Stimulated activated CD8-positive, alpha-beta memory T cell treated with anti-CD3 and anti-CD28 coated beads, Interleukin-7, amount 100 ng/mL, for 24 hours (primary cell): ENCODE measurements at places on chromosomes 7 and 10.

- no peak for DNase-seq
Measured at GRCh38 chr7:41107938-41108448, 594.9 kb downstream of the INHBA start.

GRCh38 chr7:938546-939185 is 15.8 kb downstream of the ADAP1 start:
- no peak for DNase-seq

DNA sequence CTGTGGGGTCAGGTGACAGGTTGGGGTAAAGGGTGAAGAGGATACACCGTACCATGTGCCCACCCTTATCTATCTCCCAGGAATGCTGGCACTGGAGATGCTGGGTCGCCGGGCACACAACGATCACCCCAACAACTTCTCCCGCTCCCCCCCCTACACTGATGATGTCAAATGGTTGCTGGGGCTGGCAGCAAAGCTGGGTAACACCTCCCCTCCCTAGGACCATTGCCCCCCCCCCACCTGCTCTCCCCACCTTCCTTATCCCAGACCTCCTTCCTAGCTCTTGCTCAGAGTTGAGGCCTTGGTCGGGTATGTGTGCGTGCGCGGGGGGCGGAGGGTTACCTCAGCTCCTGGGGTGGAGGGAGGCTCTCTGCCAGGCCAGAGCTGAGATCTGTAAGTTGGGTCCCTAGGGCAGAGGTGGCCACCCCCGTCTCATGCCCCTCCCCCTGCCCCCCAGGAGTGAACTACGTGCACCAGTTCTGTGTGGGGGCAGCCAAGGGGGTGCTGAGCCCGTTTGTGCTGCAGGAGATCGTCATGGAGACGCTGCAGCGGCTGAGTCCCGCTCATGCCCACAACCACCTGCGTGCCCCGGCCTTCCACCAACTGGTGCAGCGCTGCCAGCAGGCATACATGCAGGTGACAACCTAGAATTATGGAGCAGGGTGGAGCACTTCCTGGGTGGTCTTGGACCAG is 10.7 kb downstream of the NDST2 start:
- DNase-seq = no peak

- no peak for DNase-seq
Measured at GRCh38 chr10:74151879-74152722, 1.1 kb downstream of the ADK start.

GRCh38 chr7:98902523-98902922 is 24.2 kb downstream of the TRRAP start:
- DNase-seq = no peak

DNA sequence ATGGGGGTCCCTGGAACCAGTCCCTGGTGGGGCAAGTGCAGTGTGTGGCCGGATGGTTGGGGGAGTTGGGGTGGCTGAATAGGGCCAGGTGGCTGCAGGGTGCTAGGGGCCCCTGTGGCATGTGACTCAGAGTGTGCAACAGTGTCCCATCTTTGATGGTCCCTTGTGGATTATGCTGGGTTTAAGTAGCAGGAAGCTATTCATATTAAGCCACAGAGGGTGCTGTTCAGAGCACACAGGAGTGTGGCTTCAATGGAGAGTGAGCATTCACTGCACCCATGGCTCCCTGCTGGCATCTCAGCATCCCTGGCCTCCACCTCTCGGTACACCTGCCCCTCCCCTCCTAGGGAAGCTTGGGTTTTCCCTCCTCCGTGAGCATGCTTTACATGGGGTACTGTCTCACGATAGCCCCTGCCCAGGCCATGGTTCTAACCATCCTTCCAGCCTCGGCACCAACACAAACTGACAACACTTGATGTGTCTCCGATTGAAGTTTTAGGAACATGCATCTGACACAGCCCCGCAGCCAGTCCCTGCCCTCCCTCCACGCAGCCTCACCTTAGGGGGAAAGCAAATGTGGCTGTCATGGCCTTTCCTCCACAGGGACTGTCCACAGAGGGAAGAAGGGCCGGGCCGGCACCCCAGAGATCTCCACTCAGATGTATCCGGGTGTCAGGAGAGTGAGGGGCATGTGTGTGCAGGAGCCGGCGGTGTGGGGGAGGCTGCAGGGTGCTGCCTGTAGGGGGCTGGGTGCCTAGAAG is 30.4 kb upstream of the PPIF start:
- DNase-seq = no peak

DNA sequence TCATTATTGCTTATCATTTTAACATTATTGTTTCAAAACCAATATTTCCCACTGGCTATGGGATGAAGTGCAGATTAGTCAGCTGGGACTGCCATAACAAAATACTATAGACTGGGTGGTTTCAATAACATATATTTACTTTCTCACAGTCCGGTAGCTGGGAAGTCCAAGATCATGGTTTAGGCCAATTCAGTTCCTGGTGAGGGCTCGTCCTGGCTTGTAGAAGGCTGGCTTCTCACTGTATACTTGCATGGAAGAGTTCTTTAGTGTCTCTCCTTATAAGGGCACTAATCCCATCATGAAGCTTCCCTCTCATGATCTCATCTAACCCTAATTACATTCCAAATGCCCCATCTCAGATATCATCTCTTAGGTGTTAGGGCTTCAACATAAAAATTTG is 101.3 kb downstream of the CHRM2 start:
- no peak for DNase-seq

DNA sequence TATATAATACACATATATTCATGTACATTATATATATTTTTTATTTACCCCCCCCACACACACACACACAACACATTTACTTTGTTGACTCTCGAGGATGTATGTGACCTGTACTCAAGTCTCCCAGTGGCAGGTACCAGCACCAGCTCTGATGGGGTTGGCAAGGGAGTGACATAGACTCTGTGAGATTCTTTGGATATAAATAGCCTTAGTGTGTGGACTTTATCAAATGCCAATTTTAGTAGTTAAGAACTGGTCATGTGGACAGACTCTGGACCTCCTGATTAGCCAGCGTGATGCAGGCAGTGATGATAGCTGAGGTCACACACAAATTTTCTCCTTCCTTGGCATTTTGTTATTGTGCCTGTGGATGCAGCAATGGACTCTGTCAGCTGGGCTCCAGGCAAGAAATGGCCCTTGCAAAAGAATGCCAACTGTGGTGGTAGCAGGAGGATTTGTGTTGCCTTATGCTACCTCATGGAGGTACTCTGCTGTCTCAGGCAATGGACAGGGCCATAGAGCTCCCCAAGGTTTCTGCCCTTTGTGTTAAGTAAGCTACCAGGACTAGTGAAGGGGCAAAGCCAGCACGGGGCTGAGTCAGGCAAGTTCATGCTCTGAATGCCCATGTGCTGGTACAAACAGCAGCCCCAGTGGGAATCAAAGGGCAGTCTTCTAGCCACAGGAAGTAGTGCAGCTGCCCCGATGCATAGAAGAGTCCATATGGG is 224.6 kb upstream of the ZWINT start:
- DNase-seq = no peak

DNA sequence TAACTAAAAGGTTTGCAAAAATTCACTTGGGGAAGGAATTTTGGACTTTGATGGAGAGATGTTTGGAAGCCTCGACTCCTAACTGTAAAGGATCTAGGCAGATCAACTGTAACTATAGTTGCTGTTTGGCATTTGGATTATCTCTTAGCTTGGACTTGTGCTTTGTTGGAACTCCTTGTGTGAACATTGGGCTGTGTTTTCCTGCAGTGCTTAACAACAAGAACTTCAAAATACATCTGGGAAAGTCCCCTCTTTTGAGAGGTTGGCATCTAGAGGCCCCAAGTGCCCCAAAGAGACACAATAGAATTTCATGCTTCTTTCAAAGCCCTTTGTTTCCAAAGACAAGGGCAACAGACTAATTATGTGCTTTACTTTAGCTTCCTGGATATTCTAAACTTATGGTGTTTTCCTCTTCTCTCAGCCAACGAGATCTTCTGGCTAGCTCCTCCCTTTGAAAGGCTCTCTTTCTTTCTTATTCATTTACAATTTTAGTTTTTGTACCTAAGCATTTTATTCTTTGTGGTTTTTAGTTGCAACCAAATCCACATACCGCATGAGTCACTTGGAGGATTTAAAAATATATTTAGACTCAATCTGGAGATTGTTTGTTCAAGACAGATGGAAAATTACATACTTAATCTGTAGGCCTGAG is 11.6 kb downstream of the ABCA13 start:
- DNase-seq = no peak

DNA sequence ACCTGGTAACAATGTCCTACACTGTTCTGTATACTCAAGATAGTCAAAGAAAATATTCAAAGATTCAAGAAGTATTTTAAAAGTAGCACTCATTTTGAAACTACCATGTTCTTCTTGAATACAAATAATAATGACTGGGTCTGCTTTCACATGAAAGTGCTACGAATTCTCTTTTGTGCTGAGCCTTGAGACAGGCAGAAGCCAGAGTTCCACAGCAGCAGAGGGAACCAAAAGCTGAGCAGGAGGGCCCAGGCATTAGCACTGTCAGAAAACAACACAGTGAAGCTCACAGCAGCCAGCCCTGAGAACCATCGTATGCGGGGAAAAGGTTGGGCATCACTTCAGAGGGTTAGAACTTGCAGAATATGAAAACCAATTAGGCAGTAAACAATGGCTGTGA is 38.9 kb downstream of the ANKMY2 start:
- DNase-seq = no peak

- DNase-seq = no peak
Measured at GRCh38 chr10:70186571-70186970, 16.3 kb upstream of the SAR1A start.

DNA sequence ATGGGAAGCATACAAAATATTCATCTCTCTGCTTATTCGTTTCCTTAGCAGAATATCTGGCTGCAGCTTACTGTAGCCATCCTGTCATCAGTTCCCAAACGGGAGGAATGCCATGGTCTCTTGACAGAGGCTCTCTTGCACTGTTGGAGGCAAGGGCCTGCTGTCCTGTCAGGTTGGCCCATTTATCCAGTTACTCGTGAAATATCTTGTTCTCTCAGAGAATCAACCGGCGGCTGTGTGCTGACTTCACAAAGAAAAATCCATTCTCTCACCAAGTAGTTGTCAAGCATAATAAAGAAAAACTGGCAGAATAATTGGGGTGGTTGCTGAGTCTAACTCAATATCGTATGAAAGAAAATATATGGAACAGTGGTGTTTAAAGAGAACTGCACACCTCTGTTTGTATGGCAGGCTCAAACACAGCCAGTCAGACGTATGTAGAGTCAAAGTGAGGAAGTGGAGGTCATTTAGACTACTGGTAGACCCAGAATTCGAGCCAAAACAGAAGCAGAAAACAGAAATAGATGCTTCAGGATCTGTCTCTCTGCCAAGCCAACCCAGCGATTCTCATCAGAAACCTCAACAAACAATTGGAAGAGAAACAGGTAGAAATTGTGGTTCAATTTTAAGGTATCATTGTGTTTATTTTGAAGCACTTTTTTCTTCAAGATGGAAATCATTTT is 349.2 kb upstream of the PRKCQ start:
- DNase-seq = no peak

- DNase-seq = no peak
Measured at GRCh38 chr7:133114519-133114918, 32.6 kb upstream of the CHCHD3 start.

DNA sequence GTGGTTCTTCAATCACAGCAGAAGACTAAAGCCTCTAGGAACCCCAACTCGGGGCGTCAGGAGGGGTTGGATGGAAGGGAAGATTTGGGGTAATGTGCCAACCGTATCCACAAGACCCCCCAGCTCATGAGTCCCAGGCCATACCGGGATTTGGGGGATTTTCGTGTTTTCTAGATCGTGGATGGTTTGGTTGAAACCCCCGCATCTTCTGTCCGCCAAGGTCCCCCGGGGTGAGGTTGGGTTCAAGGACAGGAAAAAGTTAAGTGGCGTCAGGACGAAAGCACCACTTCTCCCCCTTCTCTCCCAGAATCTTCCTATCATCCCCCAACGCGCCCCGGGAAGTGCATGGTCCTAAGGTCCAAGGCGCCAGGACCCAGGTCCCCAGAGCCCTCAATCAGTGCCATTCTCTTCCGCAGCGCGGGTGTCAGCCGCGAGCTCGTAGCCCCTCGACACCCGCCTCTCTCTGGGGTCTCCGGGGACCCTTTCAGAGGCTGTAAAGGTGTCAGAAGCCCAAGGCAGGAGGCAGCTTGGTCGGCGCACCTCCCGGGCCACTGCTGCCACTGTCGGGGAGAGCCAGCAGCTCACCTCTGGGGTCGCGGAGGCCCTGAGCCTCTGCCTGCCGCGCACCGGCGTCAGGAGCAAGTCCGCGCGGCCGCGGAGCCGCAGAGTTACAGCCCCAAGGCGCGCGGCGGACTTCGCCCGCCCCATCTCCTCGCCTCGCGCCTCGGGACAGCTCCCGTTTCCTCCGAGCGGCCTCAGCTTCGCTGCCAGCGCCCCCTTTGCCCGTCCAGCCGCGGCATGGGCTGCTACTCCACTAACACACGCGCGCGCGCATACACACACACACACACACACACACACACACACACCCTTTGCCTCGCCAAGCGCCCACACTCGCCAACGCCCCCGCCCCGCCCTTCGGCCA is 1.5 kb downstream of the MKX start:
- no peak for DNase-seq

DNA sequence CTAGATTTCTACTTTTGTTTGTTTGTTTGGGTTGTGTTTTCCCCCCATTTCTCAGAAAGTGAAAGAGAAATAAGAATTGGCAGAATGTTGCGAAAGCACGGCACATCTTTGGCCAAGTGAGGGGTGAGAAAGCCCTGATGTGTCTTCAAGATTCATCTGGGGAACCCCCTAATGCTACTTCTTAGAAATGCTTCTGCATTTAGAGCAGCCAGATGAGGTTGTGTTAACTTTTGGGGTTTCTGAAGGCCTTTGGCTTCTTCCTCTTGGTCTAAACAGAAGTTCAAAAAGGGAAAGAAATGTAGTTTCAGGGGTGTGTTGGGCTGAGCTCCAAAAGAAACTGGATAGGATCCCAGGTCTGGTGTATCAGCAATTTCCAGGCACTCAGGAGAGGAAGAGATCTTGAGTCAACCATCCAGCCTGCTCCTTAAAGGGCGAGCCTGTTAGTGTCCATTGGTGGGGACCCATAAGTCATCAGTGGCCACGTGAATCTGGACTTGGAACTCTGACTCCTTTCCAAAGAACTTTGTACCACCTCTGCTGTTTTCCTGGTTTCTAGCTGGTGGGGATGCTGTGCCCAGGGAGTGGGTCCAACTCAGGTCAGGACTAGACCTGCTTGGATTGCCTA is 6.5 kb downstream of the DUSP5 start:
- no peak for DNase-seq

DNA sequence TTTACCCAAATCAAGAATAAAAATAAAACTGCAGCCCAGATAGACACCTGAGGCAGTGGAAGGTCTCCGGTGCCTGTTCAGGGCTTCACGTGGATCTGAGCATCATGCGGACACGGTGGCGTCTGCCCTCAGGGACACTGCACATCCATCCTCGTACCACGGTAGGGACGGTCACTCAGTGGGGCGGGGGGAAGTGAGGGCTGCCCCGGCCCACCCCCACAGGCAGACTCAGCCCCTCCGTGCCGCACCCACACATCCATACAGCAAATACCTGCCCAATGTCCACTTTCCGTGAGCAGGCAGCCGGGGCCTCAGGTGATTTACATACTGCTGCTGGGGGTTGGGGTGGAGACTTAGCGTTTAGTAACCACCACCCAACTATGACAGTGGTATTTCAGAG is 207.8 kb downstream of the DIP2C start:
- no peak for DNase-seq

GRCh38 chr7:213324-213993 is 21.1 kb downstream of the FAM20C start:
- no peak for DNase-seq
